Right atrium auricular region (tissue), 2 donors: ENCODE measurements at places on chromosomes 16 and 17. TPM values are rescaled to one million over a fixed set of nuclear protein-coding genes. Genes with fewer than 3 reads are reported as not detected.

Gene C17orf113
- 0.74 TPM for total RNA-seq

Gene TBC1D26
- total RNA-seq = not detected

DNA sequence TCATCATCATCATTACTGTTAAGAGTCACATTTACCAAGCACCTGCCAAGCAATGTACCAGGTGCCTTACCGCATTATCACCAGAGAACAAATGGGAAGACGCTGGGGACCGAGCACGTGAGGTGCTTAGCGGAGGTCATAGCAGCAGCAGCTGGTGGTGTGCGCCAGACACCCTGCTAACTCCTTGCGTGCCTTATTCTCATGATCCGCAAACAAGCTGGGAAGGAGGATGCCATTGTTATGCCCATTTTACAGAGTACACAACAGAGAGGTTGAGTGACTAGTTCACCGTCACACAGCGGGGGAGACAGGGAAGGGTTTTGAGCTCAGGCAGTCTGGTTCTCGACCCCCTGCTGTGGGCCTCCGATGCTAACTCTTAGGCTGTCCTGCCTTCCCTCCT, 7.3 kb downstream of the ATP2A3 start:
- H3K27me3 ChIP-seq = no peaks in the 10 kb centered on the region
- no peaks in the 10 kb centered on the region for H3K36me3 ChIP-seq
- no peak overlapping the region for H3K27ac ChIP-seq
- H3K4me3 ChIP-seq = no peak overlapping the region
- no peak for DNase-seq
- H3K4me1 ChIP-seq = no peaks in the 10 kb centered on the region

GRCh38 chr17:77884019-77884418, 74.5 kb upstream of the TNRC6C start:
- H3K27ac ChIP-seq = no peak overlapping the region
- no peaks in the 10 kb centered on the region for H3K4me1 ChIP-seq
- peak; percentile 73 for DNase-seq
- no peaks in the 10 kb centered on the region for H3K36me3 ChIP-seq
- no peak overlapping the region for H3K4me3 ChIP-seq

DNA sequence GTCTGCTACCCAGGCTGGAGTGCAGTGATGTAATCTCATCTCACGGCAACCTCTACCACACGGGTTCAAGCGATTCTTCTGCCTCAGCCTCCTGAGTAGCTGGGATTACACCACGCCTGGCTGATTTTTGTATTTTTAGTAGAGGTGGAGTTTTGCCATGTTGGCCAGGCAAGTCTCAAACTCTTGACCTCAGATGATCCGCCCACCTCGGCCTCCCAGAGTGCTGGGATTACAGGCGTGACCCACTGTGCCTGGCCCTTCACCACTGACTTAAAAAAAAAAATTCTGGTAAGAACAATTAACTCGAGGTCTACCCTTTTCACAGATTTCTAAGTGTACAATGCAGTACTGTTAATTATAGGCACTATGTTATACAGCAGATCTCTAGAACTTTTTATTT, 279.4 kb downstream of the PARN start:
- H3K4me1 ChIP-seq = no peaks in the 10 kb centered on the region
- no peak overlapping the region for H3K4me3 ChIP-seq
- no peaks in the 10 kb centered on the region for H3K36me3 ChIP-seq

- H3K36me3 ChIP-seq = no peaks in the 10 kb centered on the region
- no peaks in the 10 kb centered on the region for H3K4me1 ChIP-seq
- H3K27ac ChIP-seq = no peak overlapping the region
These were observed 88.2 kb downstream of the NOG start for GRCh38 chr17:56681561-56682266.

- H3K27ac ChIP-seq = no peak overlapping the region
- H3K27me3 ChIP-seq = no peaks in the 10 kb centered on the region
- no peaks in the 10 kb centered on the region for H3K4me1 ChIP-seq
- DNase-seq = no peak
- no peaks in the 10 kb centered on the region for H3K36me3 ChIP-seq
These were observed 40.6 kb upstream of the CDH5 start for GRCh38 chr16:66325717-66326376.

GRCh38 chr17:40559564-40559916, 5.7 kb downstream of the CCR7 start:
- no peaks in the 10 kb centered on the region for H3K36me3 ChIP-seq
- H3K27me3 ChIP-seq = no peaks in the 10 kb centered on the region
- no peaks in the 10 kb centered on the region for H3K4me1 ChIP-seq
- no peak overlapping the region for H3K4me3 ChIP-seq
- no peak for DNase-seq

DNA sequence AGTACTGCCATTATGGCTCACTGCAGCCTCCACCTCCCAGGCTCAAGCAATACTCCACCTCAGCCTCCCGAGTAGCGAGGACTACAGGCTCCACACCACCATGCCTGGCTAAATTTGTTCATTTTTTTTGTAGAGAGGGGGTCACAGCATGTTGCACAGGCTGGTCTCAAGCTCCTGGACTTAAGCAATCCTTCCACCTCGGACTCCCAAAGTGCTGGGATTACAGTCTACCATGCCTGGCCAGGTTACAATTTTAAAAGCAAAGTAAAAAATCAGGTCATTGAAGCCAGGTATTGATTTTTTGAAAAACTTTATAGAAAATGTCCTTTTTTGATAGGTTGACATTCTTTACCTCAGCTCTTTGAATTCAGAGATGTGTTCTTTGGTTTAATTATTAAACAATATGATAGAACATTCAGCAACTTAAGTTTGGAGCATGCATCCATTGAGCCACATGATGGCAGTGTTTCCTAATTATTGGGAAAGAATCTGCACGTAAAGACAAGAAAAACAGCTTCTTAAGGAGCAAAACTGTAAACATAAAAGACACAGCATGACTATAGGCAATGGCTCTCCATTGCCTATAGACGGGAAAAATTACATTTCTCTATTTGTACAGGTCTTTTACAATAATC, 1.7 kb upstream of the SLC16A11 start:
- no peak overlapping the region for H3K27ac ChIP-seq
- H3K4me3 ChIP-seq = peak overlapping the region; percentile 33
- DNase-seq = no peak
- H3K36me3 ChIP-seq = no peaks in the 10 kb centered on the region
- peaks cover 4% of the 10 kb centered on the region for H3K27me3 ChIP-seq

- H3K4me3 ChIP-seq = no peak overlapping the region
- no peaks in the 10 kb centered on the region for H3K4me1 ChIP-seq
- no peaks in the 10 kb centered on the region for H3K27me3 ChIP-seq
- no peaks in the 10 kb centered on the region for H3K36me3 ChIP-seq
- DNase-seq = no peak
- H3K27ac ChIP-seq = no peak overlapping the region
These were observed 6.6 kb downstream of the CAPN15 start for GRCh38 chr16:534135-534534.

DNA sequence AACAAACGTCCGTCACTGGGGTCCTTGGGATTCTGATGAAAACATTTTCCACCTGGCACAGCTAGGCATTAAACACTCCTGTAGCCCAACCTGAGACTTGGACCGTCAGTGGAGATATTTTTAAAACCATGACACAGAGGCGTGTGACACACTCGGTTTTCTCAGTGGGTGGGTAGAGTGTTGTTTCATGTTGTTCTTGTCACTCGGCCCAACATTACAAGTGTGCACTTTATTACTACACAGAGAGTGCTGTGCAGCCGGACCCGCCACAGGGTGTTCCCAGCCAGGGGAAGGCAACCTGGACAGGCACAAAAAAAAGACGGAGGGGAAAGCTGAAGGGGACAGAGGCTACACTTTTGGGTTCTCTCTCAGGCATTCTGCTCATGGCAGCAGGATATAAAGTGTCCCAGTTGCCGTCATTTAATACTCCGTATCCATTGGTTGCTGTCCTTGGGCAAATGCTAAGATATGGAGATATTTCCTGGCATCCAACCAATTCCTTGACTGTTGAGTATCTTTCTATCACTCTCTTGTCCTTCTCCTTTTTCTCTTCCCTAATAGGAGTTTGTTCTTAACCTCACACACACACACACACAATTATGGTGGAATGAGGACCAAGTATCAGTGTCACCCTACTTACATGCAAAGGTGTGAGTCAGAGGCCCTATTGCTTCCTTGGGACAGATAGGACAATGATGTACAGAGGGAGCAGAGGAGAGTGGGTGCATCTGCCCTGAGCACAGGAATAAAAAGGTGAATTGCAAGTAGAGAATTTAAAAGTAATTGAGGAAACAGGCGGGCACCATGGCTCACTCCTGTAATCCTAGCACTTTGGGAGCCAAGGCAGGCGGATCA, 154.1 kb upstream of the SOX9 start:
- peak; percentile 59 for DNase-seq
- H3K4me1 ChIP-seq = peaks cover 3% of the 10 kb centered on the region
- H3K27ac ChIP-seq = no peak overlapping the region
- H3K36me3 ChIP-seq = no peaks in the 10 kb centered on the region
